ENCODE measurements at places on chromosomes 5 and 9. TPM values are rescaled to one million over a fixed set of nuclear protein-coding genes. Genes with fewer than 3 reads are reported as not detected.

Gene SLC1A1
- total RNA-seq, result 0.05 TPM

Gene ARL14EPL
- not detected for total RNA-seq

Gene BTNL3
- not detected for total RNA-seq

Gene SLC25A2
- total RNA-seq, result 0.28 TPM

Gene DMGDH
- 0.54 TPM for total RNA-seq

Gene EPB41L4A
- 0.87 TPM for total RNA-seq

Gene DAB2IP
- total RNA-seq, result 18.4 TPM

Gene HACD4
- 0.13 TPM for total RNA-seq

Gene TBC1D2
- total RNA-seq, result 2.4 TPM

Gene SREK1IP1
- 13.3 TPM for total RNA-seq

Gene SMIM33
- total RNA-seq, result not detected

Gene ABCA2
- total RNA-seq, result 27.0 TPM

Gene TLR4
- 0.33 TPM for total RNA-seq

Gene LAMC3
- 16.4 TPM for total RNA-seq

Gene SLC6A19
- 0.23 TPM for total RNA-seq
